ENCODE measurements at places on chromosomes 1 and 21. TPM values are rescaled to one million over a fixed set of nuclear protein-coding genes. Genes with fewer than 3 reads are reported as not detected.

Gene OR2M5
- total RNA-seq: not detected

Gene ACTL8
- total RNA-seq: not detected

Gene WDR64
- total RNA-seq: not detected

Gene CD101
- total RNA-seq: 0.40 TPM

DNA sequence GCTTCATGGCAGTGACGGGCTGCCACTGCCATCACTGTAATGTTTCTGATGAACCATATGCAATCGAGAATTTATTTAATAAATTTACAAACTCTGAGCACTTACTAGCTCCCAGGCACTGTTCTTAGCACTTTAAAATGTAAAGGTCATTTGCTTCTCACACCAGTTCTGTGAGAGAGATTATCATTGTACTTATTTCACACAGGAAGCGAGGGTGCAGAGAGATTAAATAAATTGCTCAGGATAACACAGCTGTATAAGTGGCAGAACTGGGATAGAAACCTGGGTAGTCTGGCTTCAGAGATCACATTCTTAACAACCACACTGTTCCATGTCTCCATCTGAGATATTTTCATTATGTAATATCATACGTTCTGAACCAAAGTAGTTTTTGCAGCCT, 119.9 kb downstream of the MAST2 start:
- DNase-seq: no peak

Data from LHCN-M2 (cell line).